M059J (cell line): ENCODE measurements at places on chromosomes 3 and 15. TPM values are rescaled to one million over a fixed set of nuclear protein-coding genes. Genes with fewer than 3 reads are reported as not detected.

- DNase-seq = no peak
Measured at GRCh38 chr3:168424059-168424734, 328.5 kb upstream of the GOLIM4 start.

The OIP5 gene
- 37.9 and 61.9 TPM in 2 replicates for total RNA-seq

The COPB2 gene
- 246 and 350 TPM in 2 replicates for total RNA-seq

The LMOD3 gene
- total RNA-seq = not detected in 2 replicates

The PAK2 gene
- 35.2 and 57.4 TPM in 2 replicates for total RNA-seq

The PIAS1 gene
- 35.6 and 42.1 TPM in 2 replicates for total RNA-seq

GRCh38 chr3:63597019-63597418, 55.5 kb upstream of the SNTN start:
- no peak for DNase-seq

The IQSEC1 gene
- 3.0 and 7.4 TPM in 2 replicates for total RNA-seq
